Bladder microvascular endothelial cell (primary cell): ENCODE measurements at places on chromosomes 7 and 10. TPM values are rescaled to one million over a fixed set of nuclear protein-coding genes. Genes with fewer than 3 reads are reported as not detected.

Gene TCAF2
- total RNA-seq: 3.9 and 6.5 TPM in 2 replicates

Gene NAMPT
- total RNA-seq: 80.1 and 160 TPM in 2 replicates

Gene ENTPD7
- 8.6 and 21.1 TPM in 2 replicates for total RNA-seq

Gene REEP3
- 34.5 and 56.3 TPM in 2 replicates for total RNA-seq

Gene ST8SIA6
- total RNA-seq: 0.16 and 0.25 TPM in 2 replicates

Gene AOAH
- total RNA-seq: 0.57 TPM in 1 of 2 replicates, not detected in the other

Gene CRHR2
- not detected in 2 replicates for total RNA-seq

Gene ZNF239
- 0.49 and 0.94 TPM in 2 replicates for total RNA-seq

Gene RNF148
- 0.97 and 4.5 TPM in 2 replicates for total RNA-seq

Gene ZYX
- total RNA-seq: 18.3 and 64.6 TPM in 2 replicates

Gene SMNDC1
- 5.0 and 13.2 TPM in 2 replicates for total RNA-seq

Gene FGFR2
- not detected in 2 replicates for total RNA-seq

Gene EFCAB10
- total RNA-seq: 0.25 TPM in 1 of 2 replicates, not detected in the other

Gene CACNB2
- total RNA-seq: not detected in 2 replicates

Gene HABP2
- under 0.01 TPM in 1 of 2 replicates, not detected in the other for total RNA-seq

Gene MACC1
- not detected in 2 replicates for total RNA-seq

Gene PRLHR
- total RNA-seq: not detected in 2 replicates

Gene SORCS1
- not detected in 2 replicates for total RNA-seq

Gene PNLIPRP2
- total RNA-seq: not detected in 2 replicates
